ENCODE measurements at places on chromosomes 2 and 18. TPM values are rescaled to one million over a fixed set of nuclear protein-coding genes. Genes with fewer than 3 reads are reported as not detected.

- no peaks in the 10 kb centered on the region for H3K4me1 ChIP-seq
- no peaks in the 10 kb centered on the region for H3K36me3 ChIP-seq
- no peak for DNase-seq
- no peak overlapping the region for H3K27ac ChIP-seq
- no peaks in the 10 kb centered on the region for H3K27me3 ChIP-seq
Measured at GRCh38 chr2:181632733-181633401, 24.0 kb downstream of the CERKL start.

DNA sequence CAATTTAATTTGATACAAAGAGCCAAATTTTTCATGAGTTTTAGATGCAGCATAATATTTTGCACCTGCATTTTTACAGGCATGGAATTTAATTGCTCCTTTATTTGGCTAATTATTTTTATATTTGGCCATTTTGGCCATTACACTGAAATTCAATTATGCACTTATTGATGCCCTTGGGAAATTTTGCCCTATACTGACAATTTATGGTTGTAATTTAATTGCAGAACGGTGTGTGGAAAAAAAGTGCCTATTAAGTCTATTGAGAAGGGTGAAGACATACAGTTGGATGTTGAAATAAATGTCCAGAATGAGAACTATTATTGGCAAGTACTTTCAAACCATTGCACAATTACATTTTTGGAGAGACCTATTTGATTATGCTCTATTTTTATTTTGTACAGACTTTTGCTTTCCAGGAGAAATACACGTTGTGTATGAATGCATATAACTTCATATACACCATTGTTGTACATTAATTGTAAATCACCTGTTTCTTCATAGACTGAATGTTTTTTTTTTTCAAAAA lies 1319.3 kb upstream of the CDH2 start:
- H3K4me1 ChIP-seq: no peaks in the 10 kb centered on the region
- H3K4me3 ChIP-seq: no peak overlapping the region
- H3K27ac ChIP-seq: no peak overlapping the region
- no peaks in the 10 kb centered on the region for H3K27me3 ChIP-seq
- no peak for DNase-seq
- H3K36me3 ChIP-seq: no peaks in the 10 kb centered on the region

DNA sequence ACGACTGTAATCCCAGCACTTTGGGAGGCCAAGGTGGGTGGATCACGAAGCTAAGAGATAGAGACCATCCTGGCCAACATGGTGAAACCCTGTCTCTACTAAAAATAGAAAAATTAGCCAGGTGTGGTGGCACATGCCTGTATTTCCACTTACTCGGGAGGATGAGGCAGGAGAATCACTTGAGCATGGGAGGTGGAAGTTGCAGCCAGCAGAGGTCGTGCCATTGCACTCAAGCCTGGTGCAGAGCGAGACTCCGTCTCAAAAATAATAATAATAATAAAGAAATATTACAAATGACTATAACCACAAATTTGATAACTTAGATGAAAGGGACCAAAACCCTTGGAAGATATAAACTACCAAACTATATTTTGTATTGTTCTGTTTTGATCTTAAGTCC lies 226.3 kb upstream of the GULP1 start:
- no peak for DNase-seq
- no peaks in the 10 kb centered on the region for H3K27me3 ChIP-seq
- no peaks in the 10 kb centered on the region for H3K4me1 ChIP-seq
- H3K27ac ChIP-seq: no peak overlapping the region
- H3K4me3 ChIP-seq: no peak overlapping the region
- no peaks in the 10 kb centered on the region for H3K36me3 ChIP-seq

GRCh38 chr2:203708846-203709396 lies 2.5 kb downstream of the CD28 start:
- no peaks in the 10 kb centered on the region for H3K4me1 ChIP-seq
- H3K27me3 ChIP-seq: no peaks in the 10 kb centered on the region
- H3K27ac ChIP-seq: no peak overlapping the region
- DNase-seq: no peak

DNA sequence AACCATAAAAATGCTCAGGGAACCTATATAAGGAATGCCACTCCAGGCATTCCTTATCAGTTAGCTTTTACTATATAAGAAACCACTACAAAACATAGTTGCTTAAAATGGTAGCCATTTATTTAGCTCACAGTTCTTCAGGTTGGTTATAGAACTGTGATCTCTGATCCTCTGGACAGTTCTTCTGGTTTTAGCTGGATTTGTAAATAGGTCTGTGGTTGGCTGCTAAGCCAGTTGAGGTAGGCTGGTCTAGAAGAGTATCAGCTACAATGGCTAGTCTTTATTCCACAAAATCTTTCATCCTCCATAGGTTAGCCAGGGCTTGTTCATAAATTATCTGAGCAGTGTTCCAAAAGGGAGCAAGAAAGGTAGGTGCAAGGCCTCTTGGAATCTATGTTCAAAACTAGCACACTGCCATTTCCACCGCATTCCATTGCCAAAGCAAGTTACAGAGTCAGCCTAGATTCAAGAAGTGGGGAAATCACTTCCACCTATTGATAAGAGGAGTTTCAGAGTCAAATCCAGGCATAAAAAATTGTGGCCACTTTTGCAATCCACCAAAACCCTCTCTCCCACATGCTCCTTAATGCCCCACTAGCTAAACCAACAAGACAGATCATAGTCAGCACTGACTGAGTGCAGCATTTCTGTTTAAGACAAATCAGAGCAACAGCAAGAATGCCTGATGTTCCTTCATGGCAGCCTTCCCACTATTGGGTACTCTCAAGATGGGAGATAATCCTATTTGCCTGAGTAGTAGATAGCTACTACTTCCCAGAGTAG lies 146.4 kb downstream of the IRS1 start:
- no peak overlapping the region for H3K27ac ChIP-seq
- peaks cover 27% of the 10 kb centered on the region for H3K4me1 ChIP-seq
- H3K27me3 ChIP-seq: no peaks in the 10 kb centered on the region
- no peak for DNase-seq
- H3K4me3 ChIP-seq: no peak overlapping the region
- H3K36me3 ChIP-seq: no peaks in the 10 kb centered on the region

DNA sequence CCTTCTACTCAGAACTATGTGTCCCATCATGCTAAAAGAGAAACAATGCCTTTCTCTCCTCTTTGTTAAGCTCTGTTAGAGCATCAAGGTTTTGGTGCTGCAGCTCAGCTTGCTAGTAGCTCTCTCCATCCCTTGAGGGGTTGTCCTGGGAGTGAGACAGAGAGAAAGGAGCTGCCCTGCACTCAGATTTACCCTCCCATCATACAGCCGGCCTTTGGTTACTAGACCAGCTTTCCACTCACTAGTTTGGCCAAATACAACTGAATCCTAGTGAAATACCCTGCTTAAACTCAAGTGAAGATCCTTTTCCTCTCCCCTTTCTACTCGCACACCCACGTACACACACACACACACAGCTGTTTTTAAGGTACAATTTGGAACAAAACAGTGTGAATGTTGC lies 2.3 kb upstream of the CHN1 start:
- peaks cover 3% of the 10 kb centered on the region for H3K4me1 ChIP-seq
- peak overlapping the region; percentile 7 for H3K27ac ChIP-seq
- H3K4me3 ChIP-seq: no peak overlapping the region

The ERLEC1 gene
- 27.8 TPM for polyA plus RNA-seq

The MOCOS gene
- 2.5 TPM for polyA plus RNA-seq

The BOLL gene
- polyA plus RNA-seq: not detected

The GREB1 gene
- 2.4 TPM for polyA plus RNA-seq

Data from stomach (tissue), 19 donors.